HepG2 (cell line): ENCODE measurements at places on chromosomes 4 and X. TPM values are rescaled to one million over a fixed set of nuclear protein-coding genes. Genes with fewer than 3 reads are reported as not detected.

GRCh38 chr4:111664308-111664945 lies 480.8 kb upstream of the FAM241A start:
- DNase-seq: no peak

GRCh38 chrX:65846974-65847373 lies 179.5 kb downstream of the MSN start:
- no peak for DNase-seq

DNA sequence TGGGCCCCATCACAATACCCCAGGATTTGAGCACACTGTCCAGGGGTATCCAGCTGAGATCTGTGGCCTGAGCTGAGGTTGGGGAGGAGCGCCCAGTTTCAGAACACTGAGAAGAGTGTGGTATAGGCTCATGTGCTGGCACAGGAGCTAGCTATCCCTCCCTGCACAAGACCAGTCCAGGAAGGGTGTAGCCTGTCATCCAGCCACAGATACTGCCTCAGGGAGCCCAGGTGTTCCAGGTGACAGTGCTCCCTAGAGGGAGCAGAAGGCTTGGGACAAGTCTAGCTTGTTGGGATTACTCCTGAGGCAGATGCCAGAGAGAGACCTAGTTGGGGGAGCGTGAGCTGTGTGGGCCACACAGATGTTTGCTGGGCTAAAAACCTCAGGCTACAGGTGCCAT lies 79.6 kb upstream of the GLRA2 start:
- DNase-seq: no peak

GRCh38 chr4:184548648-184549341 lies 74.4 kb upstream of the IRF2 start:
- peak; percentile 65 for DNase-seq

GRCh38 chr4:88196013-88196365 lies 37.5 kb upstream of the ABCG2 start:
- no peak for DNase-seq

DNA sequence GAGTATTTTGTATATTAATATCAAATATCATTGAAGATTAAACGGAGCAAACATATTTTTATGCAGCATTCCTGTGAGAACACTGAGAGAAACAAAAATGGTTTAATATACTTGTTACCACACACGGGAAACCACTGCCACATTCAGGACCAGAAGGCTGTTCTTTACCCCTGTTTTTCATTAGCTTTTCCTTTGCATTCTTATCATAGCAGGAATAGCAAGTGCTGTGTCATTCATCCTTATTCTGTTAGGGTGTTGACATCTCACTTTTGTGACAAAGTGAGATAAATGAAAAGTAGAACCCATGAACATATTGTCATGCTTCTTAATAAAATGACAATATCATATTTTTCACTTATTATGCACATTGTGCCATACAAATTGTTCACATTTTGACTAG lies 212.4 kb upstream of the NDST4 start:
- DNase-seq: no peak

GRCh38 chr4:38985410-38986100 lies 46.7 kb downstream of the TMEM156 start:
- DNase-seq: no peak

GRCh38 chrX:154294791-154295574 lies at the start of gene TEX28:
TEX28 (minus strand) TSS chrX:154295124; CDS start chrX:154292117, 3,007 bp downstream.
- DNase-seq: no peak

DNA sequence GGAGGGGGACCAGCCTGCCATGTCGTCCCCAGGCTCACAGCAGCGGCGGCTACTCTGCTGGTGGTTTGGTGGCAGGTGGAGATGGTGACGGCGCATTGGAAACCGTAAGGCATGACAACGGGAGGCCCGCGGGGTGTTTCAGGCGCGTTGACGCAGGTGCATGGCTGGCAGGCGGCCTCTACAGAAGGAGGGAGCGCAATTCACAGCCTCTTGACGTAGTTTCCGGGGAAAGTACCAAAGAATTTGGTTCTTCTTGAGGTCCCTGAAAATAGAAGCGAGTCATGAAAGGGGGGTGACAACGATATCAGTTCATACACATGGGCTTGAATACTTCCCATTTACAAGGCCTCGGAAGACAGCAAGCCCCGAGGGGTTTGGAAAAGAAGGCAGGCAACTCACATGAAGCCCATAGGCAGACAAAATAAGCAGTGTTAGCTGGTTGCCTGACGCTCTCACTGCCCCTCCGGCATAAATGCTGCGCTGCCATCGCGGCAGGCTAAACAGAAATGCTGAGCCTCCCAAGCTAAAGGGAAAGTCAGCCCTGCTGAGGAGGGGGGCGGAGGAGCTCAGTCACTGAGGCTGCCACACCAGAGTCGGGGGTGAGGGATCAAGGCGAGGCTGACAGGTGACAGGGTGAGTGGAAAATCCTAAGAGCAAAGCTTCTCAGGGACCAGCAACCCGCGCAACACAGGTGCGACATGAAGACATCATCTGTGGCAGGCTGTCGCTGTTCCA lies 52.3 kb upstream of the PDLIM3 start:
- DNase-seq: no peak

DNA sequence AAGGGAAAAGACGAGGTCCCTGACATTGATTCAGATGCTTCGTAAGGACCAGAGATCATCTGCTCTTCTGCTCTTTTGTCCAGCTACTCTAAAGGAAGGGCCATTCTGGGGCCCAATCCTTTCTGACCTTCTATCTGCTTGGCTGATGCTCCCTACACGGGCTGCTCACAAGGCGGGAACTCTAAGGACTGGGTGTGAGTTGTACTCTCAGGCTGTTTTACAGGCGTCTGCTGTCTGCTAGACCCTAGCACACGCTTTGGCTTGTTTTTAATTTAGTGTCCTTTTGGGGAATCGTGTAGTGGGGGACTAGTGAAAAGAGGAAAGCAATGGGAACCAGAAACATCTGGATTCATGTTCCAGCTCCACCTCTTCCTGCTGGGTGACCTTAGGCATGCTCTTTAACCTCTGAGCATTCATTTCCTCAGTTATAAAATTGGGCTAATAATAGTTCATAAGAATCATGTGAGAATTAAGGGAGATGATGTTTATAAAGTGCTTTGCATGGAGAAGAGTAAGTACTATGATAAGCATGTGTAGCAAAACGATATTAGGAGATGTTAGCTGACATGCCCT lies 53.1 kb downstream of the CASP3 start:
- DNase-seq: no peak

- DNase-seq: no peak
Measured at GRCh38 chr4:142452161-142452855, 393.8 kb downstream of the INPP4B start.

DNA sequence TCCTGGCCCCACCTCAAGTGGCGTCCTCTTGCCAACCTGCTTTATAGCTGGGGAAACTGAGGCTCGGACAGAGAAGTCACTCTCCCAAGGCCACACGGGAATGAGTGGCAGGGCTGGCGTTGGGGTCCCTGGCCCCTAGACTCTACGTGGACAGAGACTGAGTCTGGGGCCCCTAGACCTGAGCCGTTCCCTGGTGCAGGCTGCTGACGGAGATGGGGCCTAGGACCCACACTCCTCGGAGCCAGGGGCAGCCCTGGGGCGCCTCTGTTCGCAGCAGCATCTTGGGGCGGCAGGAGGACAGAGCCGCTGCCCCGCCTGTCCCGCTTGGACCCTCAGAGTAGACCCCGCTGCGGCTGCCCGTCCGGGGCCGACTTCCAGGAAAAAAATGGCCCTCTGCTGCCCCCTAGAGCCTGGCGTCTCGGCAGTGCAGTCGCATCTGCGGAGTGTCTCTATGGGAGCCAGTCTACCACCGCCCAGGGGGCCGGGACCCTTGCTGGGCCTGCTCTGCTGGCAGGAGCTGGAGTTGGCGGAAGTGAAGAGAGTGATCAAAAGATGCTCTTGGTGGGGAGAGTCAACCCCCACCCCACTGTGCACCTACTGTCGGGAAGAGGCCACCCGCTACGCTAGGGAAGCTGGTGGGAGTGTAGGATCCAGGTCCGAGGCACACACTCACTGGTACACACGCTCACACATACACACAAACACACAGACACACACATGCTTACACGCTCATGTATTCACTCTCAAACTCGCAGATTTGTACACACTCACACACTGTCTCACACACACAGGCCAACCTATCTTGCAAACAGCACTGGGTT lies 220.1 kb downstream of the AFAP1 start:
- peak; percentile 29 for DNase-seq

DNA sequence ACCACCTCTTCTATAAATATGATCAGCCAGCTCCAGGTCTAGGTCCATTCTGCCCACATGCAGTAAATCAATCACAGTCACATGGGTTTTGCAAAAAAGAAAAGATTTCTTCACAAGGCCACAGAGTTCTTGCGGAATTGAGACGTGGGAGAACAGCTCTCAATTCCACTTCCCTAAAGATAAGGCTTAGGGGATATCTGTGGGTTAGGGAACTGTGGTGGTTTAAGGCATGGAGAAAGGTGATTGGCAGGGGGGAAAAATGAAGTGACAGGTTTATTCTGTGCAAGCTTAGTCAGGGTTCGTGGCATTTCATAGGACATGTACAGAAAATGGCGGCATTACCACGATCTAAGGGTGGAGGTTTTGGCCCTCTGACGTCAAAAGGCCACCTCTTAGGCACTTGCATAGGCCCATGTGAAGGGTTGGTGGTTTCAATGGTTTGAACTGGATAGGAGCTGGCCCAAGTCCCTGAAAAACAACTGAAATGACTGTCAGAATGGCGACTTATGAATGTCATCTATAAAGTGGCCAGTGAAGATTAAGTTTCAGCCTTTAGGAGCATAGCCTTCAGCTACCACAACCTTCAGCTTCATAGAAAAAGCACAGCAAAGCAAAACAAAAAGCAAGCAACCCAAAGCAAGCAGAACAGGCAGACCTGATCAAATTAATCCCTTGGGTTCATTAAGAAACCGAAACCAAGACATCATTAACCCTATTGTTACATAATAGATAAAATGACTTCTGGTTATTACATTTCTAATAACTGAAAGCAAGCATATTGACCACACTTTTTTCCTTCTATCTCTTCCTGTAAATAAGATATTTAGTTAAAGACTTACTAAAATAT lies 289.8 kb upstream of the SFRP2 start:
- no peak for DNase-seq

DNA sequence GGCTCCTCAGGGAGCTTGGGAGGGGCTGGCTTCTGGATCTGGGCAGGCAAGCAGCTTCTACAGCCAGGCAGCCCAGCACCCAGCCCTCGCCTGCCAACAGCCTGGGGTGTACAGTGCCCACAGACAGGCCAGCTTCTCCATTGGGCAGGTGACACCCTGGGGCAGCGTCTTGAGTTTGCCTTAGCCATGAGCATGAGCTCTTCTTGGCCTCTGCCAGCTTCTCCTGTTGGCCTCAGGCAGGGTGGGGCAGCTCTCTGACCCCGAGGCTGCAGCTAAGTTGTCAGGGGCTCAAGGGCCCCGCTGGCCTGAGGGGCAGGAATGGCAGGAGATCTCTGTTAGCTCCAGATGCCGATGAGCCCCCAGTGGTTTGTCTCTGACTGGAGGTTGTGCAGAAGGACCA lies 7.8 kb upstream of the CNGA2 start:
- DNase-seq: no peak

- no peak for DNase-seq
Measured at GRCh38 chr4:152723236-152723635, 43.4 kb upstream of the TMEM154 start.

DNA sequence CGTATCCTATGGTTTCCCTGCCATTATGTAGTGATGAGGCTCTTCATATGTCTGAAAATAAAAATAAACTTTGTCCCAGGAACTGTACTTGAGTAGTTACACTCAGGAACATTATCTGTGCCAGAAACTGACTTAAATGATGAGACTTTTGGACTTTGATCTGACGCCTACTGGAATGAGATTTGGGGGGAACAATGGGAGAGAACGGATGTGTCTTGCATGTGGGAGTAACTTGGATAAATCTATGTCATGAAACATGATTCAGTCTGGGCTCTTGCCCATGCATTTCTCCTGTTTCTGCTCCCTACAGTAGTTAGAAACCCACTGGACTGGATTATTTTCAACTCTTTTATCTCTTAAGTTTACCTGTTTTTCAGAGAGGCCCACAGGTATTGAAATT lies 2351.4 kb downstream of the PCDH7 start:
- DNase-seq: no peak

- DNase-seq: no peak
Measured at GRCh38 chrX:105701310-105702052, 120.9 kb upstream of the NRK start.

- no peak for DNase-seq
Measured at GRCh38 chr4:76449362-76449767, 14.3 kb downstream of the SHROOM3 start.

DNA sequence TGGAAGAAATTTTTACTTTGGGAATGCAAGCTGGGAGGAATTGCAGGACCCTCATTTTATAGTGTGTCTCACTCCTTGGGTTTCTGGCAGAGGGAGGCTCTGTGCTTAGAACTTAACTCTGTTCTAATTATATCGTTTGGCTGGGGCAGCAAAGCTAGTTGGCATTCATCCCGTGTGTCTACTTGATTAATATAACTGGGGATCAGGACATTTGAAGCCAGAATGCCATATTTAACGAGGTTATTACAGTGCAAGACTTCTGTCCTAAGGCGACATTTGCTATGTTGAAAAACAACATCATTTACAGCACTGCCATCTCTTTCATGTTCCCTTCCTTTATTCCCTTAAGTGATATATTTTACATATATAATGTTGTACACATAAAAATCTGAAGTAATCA lies 179.1 kb upstream of the TBC1D9 start:
- no peak for DNase-seq

DNA sequence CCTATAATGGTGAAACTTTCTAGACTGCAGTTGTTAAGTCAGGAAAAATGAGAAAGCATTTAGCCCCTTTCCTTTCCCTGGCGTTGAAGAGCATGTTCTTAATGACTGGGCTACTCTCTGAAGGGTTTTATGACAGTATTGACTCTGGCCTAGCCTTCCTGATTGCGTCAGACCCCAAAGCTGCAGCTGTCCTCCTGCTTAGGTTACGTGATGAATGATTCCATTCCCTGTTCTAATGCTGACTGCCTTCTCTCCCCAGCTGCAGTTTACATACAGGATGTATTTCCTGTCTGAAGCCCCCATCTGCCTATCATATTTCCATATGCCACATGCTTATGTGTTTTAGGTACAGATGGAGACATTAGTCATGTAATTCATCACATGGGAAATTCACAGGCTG lies 105.8 kb upstream of the EGFL6 start:
- DNase-seq: no peak

ZC4H2 gene
- 6.1 and 9.3 TPM in 2 replicates for total RNA-seq

PFKFB1 gene
- 1.5 and 1.7 TPM in 2 replicates for total RNA-seq

DUSP9 gene
- total RNA-seq: 357 and 435 TPM in 2 replicates

GPR50 gene
- total RNA-seq: not detected in 2 replicates

DCHS2 gene
- not detected in 2 replicates for total RNA-seq

UGT2B17 gene
- total RNA-seq: not detected in 2 replicates

SERTM2 gene
- total RNA-seq: not detected in 2 replicates
